Cardiac fibroblast (primary cell): ENCODE measurements at places on chromosomes 7 and 10.
A peak's percentile ranks its signal among the peaks of the same experiment; 100 is the strongest.

GRCh38 chr7:138727336-138728099 lies 26.4 kb upstream of the SVOPL start:
- DNase-seq = no peak

- no peak for DNase-seq
Observed at GRCh38 chr7:17307000-17307399, 8.5 kb downstream of the AHR start.

DNA sequence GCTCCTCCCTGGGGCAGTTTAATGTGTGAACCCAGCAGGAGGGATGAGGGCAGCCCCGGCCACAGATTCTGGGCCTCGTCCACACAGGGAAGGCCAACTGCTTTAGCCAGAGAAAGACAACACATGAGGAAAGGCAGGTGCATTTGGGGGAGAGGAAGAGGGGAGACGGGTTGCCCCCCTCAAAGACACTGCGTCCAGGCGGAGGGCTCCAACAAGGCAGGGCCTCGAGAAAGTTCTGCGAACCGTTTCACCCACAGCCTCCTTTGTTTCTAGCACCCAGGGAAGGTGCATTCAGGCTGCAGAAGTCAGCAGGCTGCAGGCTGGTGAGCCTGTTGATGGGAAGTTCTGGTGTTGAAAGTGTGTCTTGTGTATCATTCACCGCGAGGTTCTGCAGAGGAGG lies 10.1 kb downstream of the FOXL3 start:
- no peak for DNase-seq

- DNase-seq = no peak
Observed at GRCh38 chr10:77575271-77576006, 62.2 kb downstream of the KCNMA1 start.

DNA sequence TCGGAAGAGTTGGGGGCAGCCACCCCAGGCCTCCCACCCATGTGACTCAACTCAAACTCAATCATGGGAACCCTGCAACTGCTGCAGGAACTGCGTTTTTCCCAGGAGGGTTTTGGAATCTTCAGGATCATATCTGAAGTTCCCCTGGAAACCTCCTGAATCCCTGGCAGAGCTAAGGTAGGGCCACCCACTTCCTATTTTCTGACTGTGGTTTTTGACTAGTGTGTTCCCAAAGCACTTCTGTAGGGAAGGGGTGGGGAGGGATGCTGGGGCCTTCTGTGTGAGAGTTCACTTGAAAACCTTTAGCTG lies 127.6 kb upstream of the UNC5B start:
- DNase-seq = no peak

DNA sequence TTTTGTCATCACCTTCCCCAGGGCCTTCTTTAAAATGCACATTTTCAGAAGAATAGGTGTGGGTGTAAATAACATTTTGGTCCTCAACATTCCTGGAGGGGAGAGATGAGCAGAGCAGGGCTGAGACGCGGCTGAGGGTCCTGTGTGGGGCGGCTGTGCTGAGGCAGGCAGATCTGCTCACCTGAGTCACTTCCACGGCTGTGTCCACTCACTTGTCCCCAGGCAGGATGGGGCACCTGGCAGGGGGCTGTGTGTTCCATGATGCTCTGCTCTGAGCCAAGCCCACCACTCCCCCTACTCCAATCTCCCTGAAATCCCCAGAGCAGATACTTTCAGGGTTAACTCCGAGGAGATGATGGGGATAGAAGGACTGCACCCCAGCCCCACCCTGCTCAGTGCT lies 93.8 kb downstream of the GLRX3 start:
- DNase-seq = no peak

DNA sequence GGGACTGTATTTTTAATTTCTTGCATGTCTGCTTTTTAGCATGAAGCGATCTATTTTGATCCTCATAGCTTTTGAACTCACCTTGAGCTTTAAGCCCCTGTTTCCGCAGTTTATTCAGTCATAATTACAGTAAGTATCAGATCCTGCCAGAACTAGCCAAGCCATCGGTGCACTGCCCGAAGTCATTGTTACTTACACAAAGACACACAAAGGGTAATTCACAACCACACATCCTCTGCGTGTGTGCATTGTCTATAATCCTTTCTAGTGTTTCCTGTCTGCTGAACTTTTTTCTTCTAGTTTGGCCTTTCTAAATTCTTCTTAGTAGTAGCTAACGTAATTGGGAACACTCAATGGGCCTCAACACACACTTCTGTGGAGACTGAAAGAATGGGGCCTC lies 133.0 kb downstream of the SFMBT2 start:
- no peak for DNase-seq

DNA sequence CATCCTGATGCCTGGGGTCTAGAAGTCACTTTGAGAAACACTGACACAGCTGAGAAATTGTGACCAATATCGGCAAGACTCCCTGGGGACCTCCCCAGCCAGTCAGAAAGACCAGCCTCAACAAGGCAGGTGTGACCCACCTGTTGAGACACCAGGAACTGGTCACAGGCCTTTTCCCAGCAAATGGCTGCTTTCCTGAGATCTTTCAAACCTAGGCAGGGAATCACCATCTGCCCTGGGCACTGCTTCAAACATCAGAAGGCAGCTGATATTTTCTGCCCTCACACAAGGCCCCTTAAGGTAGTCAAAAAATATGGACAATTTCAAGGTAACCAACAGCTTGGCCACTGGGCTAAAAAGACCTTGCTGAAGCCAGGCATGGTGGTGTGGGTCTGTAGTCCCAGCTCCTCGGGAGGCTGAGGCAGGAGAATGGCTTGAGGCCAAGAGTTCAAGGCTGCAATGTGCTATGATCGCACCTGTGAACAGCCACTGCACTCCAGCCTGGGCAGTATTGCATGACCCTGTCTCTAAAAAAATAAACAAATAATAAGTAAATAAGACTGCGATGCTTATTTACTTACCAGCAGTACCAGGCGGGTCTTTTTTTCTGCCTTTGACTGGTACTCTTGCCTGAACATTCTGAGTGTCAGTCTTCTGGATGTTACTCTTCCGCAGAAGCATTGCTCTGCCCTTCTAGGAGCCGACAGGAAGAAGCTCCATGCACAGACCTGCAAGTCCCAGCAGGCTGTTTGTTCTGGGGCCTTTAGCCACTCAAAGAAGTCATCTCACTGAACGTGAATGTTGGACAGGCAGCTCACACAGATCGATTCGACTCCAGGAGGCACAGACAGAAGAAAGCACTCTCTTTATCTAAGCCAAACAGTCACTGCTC lies 59.7 kb downstream of the SORBS1 start:
- DNase-seq = no peak

GRCh38 chr7:128053023-128053422 lies 21.8 kb upstream of the LRRC4 start:
- DNase-seq = peak; percentile 68

DNA sequence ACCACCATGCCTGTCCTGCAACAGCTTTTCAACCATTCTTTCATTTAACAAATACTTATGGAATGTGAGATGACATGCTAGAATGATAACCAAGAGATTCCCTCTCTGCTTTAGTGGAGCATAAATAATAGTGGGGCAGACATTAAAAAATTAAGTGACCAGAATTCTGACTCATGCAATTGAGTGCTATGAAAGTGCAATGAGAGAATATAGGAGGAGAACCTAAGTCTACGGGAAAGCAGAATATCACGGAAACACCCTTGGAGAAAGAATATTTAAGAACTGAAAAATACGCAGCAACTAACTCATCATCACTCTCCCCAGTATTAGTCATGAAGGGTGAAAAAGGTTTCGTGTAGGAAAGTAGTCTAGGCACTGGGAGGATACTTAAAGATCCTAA lies 7.1 kb downstream of the KIF5B start:
- peak; percentile 37 for DNase-seq

GRCh38 chr7:139124084-139124914 lies 14.8 kb upstream of the ZC3HAV1 start:
- DNase-seq = no peak

GRCh38 chr10:83612050-83612449 lies 527.3 kb upstream of the GHITM start:
- DNase-seq = peak; percentile 44

DNA sequence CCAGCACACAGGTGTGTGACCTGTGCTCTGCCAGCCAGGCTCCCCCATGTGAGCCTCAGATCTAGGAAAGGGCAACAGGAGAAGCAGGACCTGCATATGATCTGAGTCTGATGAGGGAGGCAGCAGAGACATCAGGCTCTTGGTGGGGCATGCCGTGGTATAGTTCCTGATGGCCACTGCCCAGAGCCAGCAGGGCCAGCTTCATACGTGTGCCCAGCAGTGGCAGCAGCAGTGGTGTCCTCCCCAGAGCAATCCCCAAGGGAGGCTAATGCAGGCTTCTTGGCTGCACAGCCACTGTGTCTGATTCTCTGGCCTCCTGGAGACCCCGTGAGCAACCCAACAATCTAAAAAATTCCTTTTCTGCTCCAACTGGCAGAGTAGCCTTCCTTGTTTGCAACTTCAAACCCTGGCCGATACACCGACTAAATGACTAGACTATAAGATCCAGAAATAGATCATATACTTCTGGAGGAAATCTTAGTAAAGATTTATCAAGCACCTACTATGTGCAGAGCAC lies 230.6 kb upstream of the ZMIZ1 start:
- no peak for DNase-seq

DNA sequence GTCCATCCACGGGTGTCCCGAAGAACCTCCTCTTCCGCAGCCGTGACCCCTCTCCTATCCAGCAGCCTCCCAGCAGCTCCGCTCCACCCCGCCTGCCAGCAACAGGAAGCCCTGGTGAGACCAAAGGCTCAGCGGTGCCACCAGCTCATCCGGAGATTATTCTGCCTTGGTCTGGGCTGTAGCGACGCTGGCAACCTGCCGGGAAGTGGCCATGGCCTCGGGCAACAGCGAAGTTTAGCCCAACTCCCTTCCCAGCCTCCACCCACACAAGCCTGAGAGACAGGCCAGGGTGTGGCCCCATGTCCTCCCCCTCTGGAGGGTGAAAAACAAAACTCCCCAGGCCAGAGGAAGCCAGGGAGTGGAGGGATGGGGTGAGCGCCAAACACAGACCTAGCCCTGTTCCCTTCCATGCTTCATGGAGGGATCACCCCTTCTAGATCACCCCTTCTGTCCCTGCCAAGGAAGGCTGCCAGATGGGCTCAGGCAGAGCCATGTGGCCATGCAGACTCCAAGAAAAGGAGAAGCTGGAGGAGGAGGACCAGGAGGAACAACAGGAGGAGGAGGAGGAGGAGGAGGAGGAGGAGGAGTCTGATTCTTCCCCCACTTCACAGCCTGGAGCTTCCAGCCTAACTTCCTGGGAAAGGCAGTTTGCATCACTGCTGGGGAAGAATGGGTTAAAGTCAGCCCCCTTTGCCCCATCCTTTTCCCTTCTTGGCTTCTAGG lies 918 bp downstream of the CALHM2 start:
- DNase-seq = peak; percentile 39

DNA sequence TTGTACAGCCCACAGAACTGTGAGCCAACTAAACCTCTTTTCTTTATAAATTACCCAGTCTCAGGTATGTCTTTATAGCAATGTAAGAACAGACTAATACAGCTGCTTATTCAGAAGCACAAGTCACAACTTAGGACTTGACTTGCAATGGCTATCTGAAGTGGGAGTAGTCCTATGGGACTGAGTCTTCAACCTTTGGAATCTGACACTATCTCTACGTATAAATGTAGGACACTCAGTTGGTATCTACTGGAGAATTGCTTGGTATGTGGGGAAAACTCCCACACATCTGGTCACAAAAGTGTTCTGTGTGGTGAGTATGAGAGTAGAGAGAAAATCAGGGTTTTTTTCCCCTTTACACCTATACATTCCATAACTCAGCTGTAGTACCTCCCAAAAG lies 12.3 kb upstream of the PANK1 start:
- DNase-seq = no peak

DNA sequence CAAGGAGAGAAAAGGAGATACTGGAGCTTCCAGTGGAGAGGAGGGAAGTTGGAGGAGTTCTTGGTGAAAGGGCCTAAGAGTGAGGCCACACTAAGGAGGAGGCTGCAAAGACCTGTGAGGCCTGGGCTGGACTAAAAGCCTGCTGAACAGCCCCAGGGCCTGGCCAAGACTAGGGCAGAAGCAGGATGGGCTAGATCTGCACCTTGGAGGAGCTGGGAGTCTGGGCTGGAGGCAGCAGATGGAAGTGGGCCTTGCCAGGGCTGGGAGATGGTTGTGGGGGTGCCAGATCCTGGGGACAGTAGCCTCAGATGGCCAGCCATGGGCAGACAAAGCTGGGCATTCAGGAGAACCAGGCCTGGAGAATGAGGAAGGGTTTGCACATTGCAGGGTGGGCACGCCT lies 6.5 kb upstream of the PURB start:
- DNase-seq = no peak

- DNase-seq = no peak
Observed at GRCh38 chr7:6530626-6531491, 20.4 kb downstream of the GRID2IP start.

DNA sequence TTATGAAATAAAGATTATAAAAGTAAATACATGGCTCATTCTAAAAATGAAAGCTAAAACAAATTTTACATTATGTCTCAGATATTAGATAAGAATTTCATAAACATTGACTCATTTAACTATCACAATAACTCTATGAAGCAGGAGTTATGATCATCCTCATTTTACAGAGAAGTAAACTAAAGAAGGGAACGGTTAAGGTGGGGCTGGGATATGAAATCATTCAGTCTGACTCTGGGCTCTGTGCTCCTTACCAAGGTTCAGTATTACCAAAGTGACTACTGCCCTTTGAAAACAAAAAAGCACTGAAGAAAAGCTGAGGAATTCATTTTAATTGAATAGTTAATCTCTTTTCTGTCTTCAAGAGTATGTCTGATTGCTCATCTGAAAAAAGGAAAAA lies 22.1 kb upstream of the CUBN start:
- DNase-seq = no peak

DNA sequence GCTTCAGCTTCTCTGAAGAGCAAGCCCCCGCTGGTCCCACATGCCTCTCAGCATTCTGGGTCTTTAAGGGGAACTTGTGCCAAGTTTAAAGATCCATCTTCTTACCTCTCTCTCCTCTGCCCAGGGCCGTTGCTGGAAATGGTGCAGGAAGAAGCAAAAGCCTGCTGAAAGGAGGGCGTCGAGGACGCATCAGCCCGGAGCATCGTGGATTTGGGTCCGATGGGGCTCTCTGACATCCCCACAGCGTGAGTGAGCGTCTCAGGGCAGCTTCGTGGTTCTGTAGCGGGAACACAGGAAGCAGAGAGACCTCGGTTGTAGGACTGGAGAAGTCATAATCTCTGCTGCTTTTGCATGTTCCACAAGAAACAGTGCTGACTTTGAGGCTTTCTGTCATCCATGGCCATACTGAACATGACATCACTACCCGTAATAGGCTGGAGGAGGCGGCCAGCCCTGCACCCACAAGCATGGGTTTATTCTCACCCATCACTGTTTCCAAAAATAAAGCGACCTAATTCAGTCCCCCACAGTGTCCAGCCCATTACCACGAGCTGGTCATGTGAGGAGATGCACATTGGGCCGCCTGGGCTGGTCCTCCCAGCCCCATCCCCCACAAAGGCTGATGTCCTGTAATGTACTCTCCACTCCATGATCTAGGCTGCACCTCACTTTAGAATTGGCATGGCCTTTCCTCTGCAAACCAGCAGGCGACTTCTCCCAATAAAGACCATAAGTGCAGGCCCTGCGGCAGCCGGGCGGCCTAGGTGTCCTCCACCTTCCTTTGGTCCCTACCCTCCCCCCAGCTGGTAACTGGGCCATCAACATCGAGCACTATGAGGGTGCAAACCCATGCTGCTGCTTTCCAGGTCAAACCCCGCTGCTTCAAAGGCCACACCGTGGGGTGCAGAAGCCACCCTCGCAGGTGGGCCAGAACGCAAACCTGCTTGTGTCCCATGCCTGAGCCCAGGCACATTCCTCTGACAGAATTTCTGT lies 276.9 kb downstream of the TNS3 start:
- DNase-seq = no peak
